ENCODE measurements at places on chromosomes 2 and 18.

DNA sequence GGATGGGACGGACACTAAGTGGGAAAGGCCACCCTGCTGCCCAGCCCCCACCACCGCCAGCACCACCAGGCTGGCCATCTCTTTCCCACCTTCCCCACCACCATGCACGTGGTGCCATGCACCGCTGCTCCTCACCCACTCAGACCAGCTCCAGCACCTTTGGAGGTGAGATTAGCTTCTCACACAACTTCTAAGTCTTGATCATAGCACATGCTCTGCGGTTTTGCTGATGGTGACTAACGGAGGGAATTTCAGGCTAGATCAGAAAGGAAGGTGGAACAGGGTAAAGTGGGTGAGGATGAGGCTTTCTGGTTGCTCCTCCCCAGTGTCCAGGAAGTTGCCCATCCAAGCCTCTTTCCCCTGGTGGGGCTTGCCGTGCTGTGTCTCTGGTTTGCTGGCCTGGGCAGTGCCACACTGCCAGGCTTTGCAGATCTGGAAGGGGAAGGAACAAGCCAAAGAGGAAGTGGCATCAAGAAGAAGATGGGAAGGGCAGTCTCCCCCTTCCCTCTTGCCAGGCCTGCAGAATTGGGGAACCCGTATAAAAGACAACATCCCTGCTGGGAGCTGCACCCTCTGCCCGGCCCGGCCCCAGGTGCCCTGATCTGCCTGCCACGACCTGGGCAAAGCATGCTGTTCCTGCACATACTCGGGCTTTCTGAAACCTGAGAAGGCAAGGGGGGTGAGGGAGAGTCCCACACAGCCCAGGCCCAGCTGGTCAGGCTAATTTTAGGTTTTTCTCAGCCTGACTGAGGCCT lies 44.3 kb upstream of the CAB39 start:
- no peak for DNase-seq

DNA sequence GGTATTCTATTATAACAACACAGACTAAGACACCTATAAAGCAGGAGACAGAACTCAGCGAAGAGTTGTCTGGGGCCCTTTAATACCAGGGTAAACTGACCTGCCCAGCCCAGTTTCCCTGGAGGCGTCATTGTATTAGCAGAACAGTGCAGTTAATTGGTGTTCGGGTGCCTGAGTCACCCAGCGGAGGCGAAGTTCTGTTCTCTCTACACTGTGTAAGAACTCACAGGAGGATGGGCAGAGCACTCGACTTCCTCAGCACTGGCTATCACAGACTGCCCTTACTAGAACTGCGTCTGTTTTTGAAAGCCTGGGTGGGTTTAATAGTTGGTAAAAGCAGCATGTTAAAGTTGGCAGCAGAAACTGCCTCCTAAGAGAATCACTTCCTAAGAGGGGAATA lies 106.5 kb upstream of the ATP8B1 start:
- peak; percentile 54 for DNase-seq

GRCh38 chr2:100844514-100844913 lies 24.6 kb downstream of the NPAS2 start:
- no peak for DNase-seq

DNA sequence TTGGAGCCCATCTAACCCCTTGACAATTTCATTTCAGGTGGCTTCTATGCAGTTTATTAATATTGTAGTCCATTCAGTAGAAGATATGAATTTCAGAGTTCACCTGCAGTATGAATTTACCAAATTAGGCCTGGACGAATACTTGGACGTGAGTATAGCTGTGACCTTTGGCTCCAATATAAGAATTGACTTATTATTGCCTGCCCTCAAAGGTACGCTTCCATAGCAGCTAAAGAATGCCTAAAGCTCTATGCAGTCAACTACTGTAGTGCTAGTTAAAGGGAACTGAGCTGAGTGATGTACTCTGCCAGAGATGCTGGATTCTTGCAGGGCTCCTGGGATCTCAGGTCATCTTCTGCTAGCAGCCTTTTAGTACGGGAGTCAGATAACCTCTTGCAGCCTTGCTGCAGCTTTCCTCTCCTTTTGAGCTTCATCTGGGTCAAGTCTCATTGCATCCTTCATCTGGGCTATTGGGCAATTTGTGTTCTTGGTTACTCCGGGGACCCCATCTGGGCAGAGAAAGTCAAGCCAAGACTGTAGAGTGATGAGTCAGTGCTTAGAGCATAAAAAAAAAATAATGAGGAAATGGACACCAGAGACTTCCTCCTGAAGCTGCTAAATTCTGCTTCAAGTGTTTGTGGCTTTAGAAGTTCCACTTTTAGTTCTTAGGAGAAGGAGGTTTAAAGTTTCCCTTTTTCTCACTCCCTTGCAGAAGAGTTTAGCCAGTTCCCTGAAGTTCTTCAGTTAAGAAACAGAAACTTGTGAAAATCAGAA lies 105.6 kb downstream of the PRPF40A start:
- DNase-seq, result no peak

GRCh38 chr18:79970419-79971133 lies 6.1 kb downstream of the HSBP1L1 start:
- no peak for DNase-seq

GRCh38 chr2:64137996-64138395 lies 6.2 kb downstream of the PELI1 start:
- no peak for DNase-seq

GRCh38 chr18:38010971-38011857 lies 445.6 kb upstream of the CELF4 start:
- DNase-seq, result no peak

DNA sequence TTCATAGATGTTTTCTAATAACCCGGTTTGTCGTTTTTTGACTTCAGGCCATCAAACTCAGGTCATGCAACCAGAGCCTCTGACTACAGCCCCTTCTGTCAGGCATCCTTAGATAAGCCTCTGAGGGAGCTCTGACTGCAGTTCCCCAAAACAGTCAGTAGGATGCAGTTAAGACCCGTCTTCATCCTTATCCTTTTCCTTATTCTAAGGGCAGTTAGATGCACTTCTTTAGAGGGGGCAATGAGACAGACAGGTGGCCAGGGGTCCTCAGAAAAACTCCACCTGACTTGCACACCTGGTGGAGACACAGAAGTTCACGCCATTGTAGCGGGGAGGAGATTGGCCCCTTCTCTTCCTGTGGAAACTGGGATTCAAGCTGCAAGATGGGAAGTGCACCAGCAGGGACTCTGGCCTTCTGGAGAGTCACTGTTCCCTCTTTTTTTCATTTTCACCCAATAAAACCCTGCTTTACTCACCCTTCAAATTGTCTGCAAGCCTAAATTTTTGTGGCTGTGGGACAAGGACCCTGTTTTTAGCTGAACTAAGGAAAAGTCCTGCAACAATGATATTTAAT lies 104.8 kb upstream of the TFPI start:
- peak; percentile 21 for DNase-seq

DNA sequence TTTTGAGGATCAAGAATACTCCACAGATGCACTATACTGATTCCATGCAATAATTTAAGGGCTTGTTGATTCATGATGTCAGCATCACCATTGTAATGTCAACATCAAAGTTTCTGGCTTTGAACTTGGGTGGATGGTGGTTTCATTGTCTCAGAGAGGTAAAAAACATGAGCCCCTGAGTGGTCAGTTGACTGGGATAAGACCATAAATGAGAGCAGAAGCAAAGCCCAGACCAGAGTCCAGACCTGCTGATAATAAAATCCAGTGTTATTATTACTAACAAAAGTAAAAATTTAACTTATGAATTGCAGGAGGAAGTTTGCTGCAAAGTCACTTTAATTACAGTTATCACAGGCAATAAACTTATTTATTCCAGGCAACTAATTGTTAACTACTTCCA lies 358.2 kb downstream of the GALNT13 start:
- no peak for DNase-seq
